ENCODE measurements at places on chromosomes 2 and 18.

- no peak for DNase-seq
These were observed 241.7 kb upstream of the DOK6 start for GRCh38 chr18:69158944-69159343.

DNA sequence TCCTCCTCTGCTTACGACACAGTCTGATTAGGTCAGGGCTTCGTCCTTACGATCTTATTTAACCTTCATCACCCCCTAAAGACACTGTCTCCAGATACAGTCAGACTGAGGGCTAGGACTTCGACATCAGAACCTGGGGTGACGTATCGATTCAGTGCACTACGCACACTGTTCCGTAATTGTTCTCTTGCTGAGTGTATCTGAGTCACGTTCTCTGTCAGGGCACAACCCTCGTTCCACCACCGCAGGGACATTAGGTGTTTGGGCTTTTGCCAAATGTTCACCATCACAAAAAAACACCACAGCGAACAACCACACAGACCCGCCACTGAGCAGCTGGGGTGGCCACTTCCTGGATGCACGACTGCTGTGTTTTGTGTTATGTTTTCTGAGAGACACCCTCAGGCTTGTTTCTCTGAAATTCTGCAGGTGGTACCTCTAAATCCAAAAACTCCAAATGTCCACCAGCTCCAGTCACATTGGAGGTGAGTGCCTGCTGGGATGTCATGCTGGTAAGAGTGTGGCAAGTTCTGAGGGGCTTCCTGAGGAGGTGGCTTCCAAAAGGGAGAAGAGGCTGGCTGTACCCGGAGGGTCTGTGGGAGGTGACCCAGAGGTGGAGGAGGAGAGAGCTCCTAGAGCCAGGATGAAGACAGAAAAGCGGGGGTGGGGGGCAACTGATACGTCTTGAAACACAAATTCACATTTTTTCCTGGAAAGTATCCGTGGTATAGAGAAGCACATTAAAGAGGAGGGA lies 66.6 kb downstream of the ADNP2 start:
- peak; percentile 17 for DNase-seq

DNA sequence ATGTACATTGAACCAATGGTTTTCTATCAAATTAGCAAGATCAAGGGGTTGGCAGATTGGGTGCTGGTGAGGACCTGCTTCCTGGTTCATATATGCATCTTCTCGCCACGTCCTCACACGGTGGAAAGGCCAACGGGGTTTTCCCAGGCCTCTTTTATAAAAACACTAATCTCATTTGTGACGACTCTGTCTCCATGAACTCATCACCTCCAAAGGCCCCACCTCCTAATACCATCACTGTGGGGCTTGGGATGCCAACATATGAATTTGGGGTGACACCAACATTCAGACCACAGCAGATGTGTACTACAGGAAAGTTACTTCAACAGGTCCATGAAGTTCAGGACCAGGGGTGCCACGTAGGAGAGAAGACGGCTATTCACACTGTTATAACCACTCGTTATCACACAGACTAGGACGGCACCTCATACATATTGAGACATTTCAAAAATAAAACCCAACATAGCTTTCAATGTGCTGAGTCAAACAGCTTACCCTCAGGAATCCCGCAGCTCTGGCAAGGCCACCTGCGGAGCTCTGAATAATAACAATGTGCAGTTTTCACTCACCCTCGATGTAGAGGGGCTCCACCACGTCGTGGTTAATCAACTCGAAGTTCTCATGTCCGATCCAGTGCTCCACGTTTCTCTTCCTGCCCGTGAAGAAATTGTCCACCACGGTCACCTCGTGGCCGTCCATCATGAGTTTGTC lies 49.3 kb downstream of the UXS1 start:
- DNase-seq = no peak

GRCh38 chr2:164621764-164622105 lies 453 bp upstream of the GRB14 start:
- DNase-seq = no peak

DNA sequence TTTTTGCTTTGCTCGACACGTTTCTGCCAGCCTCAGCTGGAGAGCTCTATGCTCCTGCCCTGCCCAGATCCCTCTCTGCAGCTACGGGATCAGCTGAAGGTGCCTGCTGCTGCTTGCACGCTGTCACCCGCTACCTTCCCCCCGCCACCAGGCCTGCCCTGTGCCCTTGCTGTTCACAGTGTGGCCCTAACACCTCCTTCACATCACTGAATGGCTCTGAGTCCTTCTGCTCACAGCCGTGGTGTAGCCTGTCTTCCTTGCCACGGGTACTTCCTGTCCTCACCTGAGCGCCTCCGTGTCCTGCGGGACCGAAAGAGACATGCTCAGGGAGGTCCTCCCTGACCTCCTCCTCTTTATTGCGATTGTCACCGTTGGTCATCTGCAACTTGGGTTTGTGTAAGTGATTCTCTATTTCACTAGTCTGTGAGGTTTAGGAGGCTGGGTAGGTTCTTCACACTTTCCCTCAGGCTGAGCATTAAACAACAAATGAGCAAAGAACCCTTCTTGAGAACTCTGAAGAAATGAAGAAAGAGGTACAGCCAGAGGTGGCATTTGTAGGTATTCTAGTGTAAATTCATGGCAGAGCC lies 127.5 kb downstream of the NCK2 start:
- no peak for DNase-seq

DNA sequence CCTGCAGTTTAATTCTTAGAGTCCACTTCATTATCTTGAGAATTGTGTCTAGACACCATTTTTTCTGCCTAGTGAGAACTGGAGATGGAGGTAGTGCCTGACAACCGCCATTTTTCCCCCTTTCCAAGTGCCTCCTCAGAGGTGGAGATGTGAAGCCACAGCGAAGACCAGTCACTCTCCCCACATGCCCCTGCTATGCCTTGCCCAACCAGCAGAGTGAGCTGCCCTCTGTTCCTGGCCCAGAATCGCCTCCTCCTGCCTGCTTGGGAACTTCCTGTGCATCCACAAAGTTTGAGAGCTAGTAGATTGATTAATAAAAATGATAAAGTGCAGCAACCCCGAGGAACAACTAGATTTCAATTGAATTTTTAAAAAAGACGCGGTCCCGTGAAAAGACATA lies 123.3 kb downstream of the CLIP4 start:
- DNase-seq = no peak

DNA sequence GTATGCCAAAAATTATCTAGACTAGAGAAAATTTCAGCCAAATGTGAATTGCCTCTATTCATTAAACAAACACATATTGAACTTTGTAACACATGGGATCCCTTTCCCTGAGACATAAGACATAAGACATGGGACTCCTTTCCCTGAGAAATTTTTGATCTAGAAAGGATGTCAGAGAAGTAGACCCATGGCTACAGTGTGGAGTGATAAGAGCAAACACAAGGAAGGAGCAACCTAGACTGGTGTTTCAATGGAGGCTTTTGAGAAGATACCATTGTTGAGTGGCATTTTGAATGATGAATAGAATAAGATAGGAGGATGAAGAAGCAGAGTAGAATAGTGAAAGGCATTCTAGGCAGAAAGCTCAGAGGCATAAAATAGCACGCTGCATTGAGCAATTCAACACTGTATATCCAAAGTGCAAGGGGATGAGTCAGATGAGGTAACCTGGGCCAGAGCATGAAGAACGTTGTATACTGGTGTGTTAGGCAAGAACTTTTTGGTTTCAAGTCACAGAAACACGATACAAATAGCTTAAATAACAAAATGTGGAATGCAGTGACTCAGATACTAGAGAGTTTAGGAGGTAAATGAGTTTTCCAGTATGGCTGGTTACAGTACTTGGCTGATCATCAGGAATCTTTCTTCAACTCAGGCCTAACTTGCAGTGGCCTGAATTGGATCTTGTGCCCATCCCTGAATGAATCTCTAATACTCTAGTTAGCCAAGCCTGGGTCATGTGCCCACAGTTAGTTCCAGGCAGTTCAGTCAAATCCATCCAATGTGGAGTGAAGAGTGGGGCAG lies 129.8 kb upstream of the TANK start:
- DNase-seq = no peak

GRCh38 chr2:111143843-111144198 lies 23.1 kb downstream of the BCL2L11 start:
- DNase-seq = no peak

- DNase-seq = no peak
These were observed 259.7 kb downstream of the LNPK start for GRCh38 chr2:175742367-175742766.

DNA sequence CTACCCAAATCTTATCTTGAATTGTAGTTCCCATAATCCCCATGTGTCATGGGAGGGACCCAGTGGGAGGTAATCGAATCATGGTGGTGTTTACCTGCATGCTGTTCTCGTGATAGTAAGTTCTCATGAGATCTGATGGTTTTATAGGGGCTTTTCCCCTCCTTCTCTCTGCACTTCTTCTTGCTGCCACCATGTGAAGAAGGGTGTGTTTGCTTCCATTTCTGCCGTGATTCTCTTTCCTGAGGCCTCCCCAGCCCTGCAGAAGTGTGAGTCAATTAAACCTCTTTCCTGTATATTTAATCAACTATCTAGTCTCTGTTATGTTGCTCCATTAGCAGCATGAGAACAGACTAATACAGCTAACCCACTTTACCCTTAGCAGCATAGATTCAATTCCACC lies 37.6 kb downstream of the CDC42EP3 start:
- no peak for DNase-seq

GRCh38 chr2:134508391-134508790 lies 210.4 kb downstream of the TMEM163 start:
- no peak for DNase-seq

DNA sequence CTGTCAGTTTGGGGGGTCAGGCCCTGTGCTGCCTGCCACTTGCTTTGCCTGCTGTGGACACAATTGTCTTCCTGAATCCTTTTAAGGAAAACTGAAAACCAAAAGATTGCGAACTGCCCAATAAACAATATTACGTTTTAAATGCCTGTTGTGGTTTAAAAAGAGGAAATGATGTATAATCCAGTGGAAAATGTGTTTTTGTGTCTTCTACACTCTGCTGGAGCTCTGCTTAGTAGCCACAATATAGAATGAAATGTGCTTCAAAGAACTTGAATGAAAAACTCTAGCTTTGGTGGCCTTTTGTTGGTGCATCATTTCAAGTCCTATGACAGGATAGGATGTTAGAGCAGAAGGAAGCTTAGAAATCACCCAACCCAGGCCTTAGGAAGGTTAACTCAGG lies 23.2 kb upstream of the CABYR start:
- no peak for DNase-seq

DNA sequence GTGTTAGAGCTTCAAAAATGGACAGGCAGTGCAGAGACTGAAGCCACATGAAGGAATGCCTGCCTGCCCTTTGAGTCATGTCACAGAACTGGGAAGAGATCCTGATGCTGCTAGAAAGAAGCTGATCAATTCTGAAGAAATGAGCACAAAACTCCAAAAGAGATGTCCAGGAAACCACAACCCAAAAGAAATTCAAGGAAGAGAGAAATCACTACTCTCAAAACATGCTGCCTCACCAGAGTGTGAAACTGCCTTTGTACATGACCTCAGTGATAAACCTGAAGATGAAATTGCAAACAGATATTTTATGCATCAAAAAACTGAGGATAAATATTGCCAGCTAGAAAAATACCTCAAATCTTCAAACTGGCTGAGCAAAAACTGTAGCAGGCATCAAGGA lies 20.5 kb downstream of the USP40 start:
- no peak for DNase-seq

DNA sequence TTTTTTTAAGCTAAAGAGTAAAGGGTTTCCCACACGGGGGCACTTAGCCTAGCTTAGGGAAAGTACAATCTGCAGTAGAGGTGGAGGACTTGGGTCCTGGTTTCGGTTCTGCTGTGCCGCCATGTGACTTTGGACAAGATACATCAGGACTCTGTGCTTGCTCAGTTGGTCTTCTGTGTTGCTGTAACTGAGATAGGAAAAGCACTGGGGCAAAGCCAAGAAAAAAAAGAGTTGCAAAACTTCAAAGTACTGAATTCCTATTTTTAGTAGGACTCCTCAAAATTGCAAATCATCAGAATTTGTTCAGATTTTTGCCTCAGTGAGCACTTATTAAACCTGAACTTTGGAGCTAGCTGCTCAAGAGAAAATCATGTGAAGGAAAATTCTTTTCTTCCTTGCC lies 96.3 kb upstream of the STON1 start:
- no peak for DNase-seq

DNA sequence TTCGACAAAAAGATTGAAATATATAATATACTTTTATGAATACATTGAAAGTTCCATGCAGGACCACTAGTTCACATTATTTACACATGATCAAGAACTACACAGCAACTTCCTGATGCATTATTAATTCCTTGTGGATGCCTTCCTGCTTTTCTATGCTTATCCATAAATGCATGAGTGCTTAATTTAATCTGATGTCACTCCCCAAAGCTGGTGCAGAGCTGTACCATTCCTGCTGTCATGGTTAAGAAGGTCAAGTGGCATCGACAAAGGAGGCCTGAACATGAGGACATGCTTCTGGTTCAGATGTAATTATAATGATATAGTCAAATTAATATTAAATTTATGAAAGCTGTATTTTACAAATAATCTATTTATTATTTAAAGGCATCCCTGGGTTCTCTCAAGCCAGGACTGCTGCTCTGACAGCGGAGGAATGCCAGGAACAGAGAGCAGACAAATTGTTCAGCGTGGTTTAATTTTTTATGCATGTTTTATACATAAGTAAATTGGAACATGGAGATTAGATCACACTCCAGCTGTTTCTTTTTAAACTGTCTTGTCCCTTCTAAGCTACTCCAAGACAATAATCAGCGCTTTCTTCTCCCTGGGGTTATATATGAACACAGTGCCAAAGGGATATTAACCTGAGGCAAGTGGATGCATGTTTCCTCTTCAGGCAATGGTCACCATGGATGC lies 307.3 kb upstream of the CNTNAP5 start:
- no peak for DNase-seq

DNA sequence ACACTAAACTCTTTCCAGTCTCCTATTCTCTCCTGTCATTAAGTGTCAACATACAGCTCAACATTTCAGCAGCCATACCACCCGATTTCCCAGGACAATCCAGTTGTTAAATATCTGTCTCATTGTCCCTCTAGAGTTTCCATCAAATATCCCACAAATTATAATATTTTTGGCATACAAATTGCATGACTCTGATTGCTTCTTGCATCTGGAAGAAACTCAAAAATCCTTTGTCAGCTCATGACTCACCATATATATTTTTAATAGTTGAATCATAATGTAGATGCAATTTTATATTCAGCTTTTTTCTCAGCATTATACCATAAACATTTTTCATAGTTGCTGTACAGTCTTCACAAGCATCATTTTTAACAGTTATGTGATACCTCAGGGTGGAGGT lies 7.2 kb downstream of the SLC30A3 start:
- DNase-seq = no peak

DNA sequence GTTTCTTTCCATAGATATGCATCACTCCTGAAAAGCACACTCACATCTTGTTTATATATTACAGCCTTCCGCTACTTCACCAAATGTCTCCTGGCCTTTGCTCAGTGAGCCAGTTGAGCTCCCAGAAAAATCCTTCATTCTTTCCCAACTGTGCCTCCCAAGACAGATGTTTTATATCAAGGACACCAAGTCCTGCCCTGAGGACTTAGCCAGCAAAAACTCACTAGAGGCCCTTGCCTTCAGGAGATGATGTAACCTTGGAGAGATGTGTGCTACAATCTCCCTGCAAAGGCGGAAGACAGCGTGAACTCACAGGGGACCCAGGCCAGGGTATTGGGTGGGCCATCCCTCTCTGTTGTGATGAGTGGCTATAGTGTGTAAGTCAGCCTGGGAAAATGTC lies 86.1 kb upstream of the CTAGE1 start:
- no peak for DNase-seq

GRCh38 chr2:35461406-35461805 lies 894.2 kb upstream of the CRIM1 start:
- DNase-seq = no peak
